ENCODE measurements at places on chromosomes 13 and 19. TPM values are rescaled to one million over a fixed set of nuclear protein-coding genes. Genes with fewer than 3 reads are reported as not detected.

GRCh38 chr19:41328157-41328841 lies 18.3 kb downstream of the CCDC97 start:
- peak; percentile 91 for DNase-seq

The IL12RB1 gene
- total RNA-seq: 0.29 TPM

The SNRPD2 gene
- total RNA-seq: 155 TPM

- DNase-seq: peak; percentile 62
These were observed 35.9 kb upstream of the ZSCAN5A start for GRCh38 chr19:56350416-56351045.

The PEAK3 gene
- under 0.01 TPM for total RNA-seq

The MAST1 gene
- total RNA-seq: 0.72 TPM

GRCh38 chr13:69092615-69093322 lies 1014.9 kb upstream of the ATXN8OS start:
- DNase-seq: no peak

The PRR20D gene
- not detected for total RNA-seq

The ACP4 gene
- not detected for total RNA-seq

GRCh38 chr19:2003874-2004273 lies 11.6 kb downstream of the BTBD2 start:
- DNase-seq: peak; percentile 22

DNA sequence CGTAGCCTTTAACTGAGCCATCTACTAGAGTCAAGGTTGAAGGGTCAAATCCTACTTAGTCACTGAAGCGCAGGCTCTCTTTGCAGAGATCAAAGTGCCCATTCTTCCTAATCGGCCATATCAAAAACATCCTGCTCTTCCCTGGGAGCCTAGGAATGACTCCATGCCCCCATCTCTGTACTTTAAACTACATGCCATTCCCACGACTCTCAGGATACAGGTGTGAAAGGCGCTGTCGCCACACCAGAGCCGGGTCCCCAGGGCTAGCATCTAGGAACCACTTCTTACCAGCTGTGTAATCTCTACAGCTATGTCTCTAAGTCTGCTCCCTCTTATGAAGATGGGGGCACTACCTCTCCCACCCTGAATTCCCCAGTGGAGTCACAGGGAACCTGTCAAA lies 22.3 kb downstream of the IRS2 start:
- no peak for DNase-seq

GRCh38 chr13:99542788-99543406 lies 41.6 kb downstream of the TM9SF2 start:
- no peak for DNase-seq

DNA sequence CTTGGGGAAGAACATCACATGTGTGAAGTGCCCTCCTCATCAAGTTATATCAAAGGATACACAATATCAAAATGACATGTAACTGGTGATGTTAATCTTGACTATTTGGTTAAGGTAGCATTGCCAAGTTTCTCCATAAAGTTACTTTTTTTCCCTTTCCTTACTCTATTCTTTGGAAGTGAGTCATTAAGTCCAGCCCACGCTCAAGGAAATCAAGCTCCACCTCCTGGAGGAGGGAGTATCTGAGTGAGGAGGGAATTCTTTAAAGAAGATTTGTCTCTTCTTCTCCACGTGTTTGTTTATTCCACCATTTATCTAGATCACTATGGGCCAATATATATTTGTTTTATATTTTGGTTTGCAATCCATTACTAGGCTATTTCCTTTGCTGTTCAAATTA lies 33.6 kb upstream of the FNDC3A start:
- no peak for DNase-seq

DNA sequence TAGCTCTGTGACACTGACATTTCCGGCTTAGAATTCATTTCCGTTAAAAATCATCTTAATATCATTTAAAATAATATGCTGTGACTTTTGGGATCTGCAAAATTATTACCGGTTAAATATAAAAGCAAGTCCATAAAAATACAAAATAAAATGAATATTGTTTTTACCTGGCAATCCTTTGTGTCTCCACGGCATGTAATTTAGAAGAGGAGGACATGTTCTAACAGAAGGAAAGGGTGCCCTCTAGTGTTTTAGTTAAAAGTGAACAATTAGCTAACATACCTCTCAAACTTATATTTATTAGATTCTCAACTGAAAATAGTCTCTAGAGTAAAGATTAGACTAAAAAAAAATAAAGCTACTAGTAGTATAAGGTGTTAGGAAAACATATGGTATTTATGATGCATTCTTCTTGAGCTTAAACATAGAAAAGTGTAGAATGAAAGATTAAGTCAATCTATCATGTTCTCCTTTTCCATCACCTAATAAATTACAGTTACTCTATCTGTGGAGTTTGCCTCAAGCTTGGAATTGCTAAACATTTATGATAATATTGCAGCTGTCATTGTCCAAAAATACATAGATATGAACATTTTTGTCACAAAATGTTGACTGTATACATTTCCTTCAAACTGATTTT lies 676.7 kb upstream of the SPRY2 start:
- peak; percentile 43 for DNase-seq

- no peak for DNase-seq
These were observed 187.1 kb downstream of the FOXO1 start for GRCh38 chr13:40479196-40479845.

The PRTN3 gene
- total RNA-seq: not detected

- DNase-seq: no peak
These were observed 414.2 kb downstream of the FOXO1 start for GRCh38 chr13:40252241-40252640.

DNA sequence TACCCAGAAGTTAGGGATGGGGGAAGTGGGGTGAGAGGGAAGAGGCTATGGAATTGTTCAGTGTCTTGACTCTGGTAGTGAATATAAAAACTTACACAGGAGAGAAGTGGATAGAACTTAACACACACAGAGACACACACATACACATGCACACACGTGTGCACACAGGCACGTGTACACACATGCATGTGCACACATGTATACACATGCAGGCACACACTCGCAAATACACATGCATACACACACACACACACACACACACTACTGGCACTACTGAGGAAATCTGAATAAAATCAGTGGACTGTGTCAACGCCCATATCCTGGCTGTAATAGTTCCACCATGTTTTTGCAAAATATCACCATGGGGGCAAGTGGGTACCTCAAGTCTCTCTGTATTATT lies 107.9 kb downstream of the IRS2 start:
- no peak for DNase-seq

The MATK gene
- not detected for total RNA-seq

DNA sequence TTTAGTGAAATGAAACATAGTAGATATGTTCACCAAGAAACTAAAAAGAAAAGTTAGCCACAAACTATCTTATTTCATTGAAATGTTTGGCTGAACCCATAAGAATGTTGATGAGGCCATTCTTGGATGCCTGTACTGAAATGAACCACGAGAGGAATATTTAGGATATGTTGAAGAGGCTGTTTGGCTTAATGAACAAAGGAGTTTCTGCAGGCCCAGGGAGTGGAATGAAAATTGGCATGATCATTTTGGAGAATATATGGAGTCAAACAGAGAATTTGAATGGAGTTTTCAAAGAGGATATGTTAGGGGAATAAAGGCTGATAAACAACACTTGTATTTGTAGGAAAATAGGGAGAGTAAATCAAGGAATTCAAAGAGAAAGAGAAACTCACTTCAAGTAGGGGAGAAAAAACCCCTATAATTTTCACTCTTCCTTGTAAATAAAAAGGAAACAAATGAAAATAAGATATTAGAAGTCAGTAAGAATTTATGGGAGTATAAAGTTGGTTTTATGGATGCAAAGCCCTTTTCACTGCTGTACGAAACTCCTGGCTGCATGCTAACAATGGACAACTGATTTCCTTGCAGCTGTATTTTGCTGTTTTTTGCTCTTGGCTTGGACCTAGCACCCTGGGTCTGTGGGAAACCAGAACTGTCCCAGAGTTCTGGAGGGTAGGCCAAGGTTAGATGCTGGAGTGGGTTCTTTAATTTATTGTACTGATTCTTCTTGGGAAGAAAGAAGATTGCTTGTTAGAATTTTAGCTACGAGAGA lies 36.5 kb downstream of the KL start:
- DNase-seq: peak; percentile 65

The DLEU7 gene
- not detected for total RNA-seq

DNA sequence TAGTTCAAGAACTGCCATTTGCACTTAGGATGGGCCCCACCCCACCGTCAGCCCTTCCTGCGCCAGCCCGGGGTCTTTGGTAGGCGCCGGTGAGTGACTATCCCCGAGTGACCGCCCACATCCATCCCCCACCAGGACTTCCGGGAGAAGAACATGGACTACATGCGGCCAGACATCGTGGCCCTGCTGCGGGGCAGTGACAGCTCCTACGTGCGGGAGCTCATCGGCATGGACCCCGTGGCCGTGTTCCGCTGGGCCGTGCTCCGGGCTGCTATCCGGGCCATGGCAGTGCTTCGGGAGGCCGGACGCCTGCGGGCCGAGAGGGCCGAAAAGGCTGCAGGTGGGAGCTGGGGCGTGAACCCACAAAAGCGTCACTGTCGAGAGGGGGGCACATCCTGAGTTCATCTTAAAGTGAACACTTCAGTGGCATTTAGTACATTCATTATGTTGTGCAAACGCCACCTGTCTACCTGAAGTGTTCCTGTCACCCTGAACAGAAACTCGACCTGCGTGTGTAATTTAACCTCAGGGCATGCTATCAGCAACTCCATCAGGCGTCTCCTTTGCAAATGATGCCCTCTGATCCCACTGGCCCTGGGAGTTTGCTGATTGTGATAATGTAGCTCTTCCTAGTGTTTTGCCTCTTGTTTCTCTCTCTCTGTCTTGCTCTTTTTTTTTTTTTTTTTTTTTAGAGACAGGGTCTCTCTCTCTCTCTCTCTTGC lies 42.4 kb upstream of the USE1 start:
- DNase-seq: peak; percentile 42

GRCh38 chr19:34856052-34856451 lies 70.7 kb upstream of the ZNF30 start:
- no peak for DNase-seq

The DHDH gene
- total RNA-seq: 0.36 TPM

- no peak for DNase-seq
These were observed 480.5 kb upstream of the SLITRK1 start for GRCh38 chr13:84362777-84363176.

The TEKTIP1 gene
- total RNA-seq: not detected

GRCh38 chr19:57671124-57671895 lies 2.6 kb downstream of the ZSCAN4 start:
- no peak for DNase-seq

GRCh38 chr19:8396563-8397203 lies 6.5 kb downstream of the RAB11B start:
- DNase-seq: peak; percentile 98

DNA sequence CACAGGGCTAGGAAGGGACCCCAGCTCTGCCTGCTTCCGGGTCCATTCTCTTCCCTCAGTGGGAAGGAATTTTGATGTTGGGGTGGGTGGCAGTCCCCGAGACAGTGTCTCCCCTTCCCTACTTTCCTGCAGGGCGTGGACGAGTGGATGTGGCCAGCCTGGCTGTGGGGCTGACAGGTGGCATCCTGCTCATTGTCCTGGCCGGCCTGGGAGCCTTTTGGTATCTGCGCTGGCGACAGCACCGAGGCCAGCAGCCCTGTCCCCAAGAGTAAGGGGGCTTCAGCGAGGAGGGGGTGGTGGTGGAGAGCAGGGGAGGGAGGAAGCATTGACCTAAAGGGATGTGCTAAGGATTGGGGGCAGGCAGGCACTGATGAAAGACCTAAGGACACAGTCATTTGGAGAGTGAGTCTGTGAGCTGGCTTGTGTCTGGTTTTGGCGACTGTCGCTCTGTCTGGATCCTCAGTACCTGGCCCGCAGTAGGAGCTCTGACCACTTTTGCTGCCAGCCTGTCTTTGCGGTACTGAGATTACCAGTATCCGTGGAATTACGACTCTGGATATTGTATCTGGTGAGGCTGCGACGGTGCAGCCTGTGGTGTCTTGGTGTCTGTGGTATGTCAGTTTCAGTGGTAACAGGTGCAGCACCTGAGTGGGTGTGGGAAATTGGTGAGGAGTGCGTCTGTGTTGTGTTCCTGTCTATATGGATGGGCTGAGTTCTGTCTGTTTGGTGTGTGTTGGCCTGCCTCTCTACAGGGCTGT lies 2.4 kb upstream of the PRR12 start:
- DNase-seq: peak; percentile 25
